ENCODE measurements at places on chromosomes 7 and 10. TPM values are rescaled to one million over a fixed set of nuclear protein-coding genes. Genes with fewer than 3 reads are reported as not detected.

The RPA3 gene
- total RNA-seq: 29.7 TPM

The CCDC172 gene
- total RNA-seq: not detected

The ACSM6 gene
- total RNA-seq: not detected

The SRRM3 gene
- 7.1 TPM for total RNA-seq

The ELMO1 gene
- total RNA-seq: 2.3 TPM

The NUTM2E gene
- total RNA-seq: 0.13 TPM

The ADRA2A gene
- total RNA-seq: not detected

The NEUROG3 gene
- not detected for total RNA-seq

The TMEM229A gene
- total RNA-seq: under 0.01 TPM

The IFIT2 gene
- total RNA-seq: 2.7 TPM

All from epithelial cell of alveolus of lung (primary cell).